ENCODE measurements at places on chromosomes 2 and 18.

- no peak for DNase-seq
Observed at GRCh38 chr18:6639305-6639704, 90.2 kb upstream of the ARHGAP28 start.

DNA sequence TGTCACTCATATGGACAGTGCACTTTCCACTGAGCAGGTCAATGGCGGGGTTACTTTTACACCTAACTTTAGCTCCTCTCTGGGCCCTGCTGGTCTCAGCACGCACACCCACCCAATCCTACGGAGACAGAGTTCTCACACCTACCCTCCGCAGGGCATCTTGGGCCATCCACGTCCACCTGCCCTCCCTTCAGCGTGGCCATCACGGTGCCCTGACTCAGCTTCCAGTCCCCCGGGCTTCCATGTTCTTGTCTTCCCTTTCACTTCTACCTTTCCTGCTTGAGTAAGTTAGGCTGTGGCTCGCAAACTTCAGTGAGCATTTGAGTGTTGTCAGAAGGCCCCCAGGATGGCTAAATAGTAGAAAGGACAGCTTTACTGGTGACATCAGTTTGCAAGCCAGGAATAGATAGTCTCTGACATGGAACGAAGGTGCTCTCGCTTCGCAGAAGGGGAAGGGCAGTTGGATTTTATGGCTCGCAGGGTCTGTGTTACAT is 232.4 kb downstream of the SEPTIN10 start:
- DNase-seq: no peak

GRCh38 chr2:42342061-42342794 is 18.8 kb downstream of the COX7A2L start:
- DNase-seq: peak; percentile 39

DNA sequence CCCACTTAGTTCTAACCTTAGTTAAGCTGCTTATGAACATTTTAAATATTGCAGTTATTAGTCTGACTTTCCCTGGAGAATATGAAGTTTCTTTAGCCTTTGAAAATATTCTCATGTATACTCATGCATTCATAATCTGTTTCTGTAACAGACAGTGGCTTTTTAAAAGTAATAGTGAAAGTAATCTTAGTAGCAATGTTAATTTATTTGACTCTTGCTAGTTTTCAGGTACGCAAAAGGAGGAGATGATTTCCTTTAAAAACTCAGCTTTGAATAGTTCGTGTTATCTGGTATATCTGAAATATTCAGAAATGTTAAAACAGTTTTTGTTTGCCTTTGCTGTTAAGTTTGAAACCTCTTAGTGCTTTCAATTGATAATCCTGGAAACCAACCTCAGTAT is 3.8 kb downstream of the ANKRD12 start:
- DNase-seq: peak; percentile 35

DNA sequence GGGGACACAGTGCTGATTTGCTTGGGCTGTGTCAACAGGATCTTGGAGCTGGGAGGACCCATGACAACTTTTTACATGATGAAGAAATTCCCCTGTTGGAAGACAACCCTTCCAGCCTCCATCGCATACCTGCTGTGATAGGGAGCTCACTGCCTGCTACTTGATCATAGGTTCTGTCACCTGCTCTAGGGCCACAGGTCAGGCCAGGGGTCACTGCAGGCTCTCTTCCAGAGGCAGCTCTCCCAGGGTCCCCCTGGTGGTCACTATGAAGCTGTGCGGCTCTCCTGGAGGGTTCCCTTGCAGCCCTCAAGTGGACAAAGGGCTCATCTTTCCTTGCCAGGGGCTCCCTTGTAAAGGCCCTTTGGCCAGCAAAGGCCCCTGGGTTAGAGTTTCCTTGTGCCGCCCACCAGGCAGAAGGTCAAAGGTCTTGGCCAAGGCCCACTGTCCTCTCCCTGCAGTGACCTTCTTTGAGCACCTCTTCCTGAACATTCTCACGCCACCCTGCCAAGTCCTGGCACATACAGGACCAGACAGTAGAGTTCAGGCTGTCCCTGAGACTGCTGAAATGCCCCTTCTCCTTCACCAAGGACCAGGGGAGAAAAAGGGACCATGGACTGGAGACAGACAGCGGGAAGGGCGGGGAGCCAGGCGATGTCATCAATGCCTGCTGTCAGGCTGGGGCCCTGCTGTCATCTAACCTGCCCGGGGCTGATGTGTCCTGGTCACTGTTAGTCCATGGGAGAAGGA is 345.1 kb downstream of the DYSF start:
- DNase-seq: peak; percentile 19

GRCh38 chr2:101725515-101726192 is 28.1 kb downstream of the MAP4K4 start:
- no peak for DNase-seq

- no peak for DNase-seq
Observed at GRCh38 chr2:18614041-18614440, 24.7 kb upstream of the NT5C1B start.

- no peak for DNase-seq
Observed at GRCh38 chr2:28567061-28567471, 71.2 kb downstream of the PLB1 start.

DNA sequence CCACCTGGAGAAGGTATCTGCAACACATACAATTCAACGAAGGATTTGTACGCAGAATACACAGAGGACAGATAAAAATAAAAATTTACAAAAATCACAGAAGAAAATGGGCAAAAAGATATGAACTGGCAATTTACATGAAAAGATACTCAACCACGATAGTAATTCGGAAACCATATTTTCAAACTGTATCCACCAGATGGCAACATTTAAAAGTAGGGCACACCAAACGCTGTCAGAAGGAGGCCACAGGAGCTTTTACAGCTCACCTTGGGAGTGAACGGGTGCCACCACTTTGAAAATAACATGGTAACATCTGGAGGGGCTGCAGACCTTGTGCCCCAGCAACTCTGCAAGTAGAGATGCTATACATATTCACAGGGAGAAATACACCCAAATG is 9.8 kb downstream of the KIF1A start:
- no peak for DNase-seq

DNA sequence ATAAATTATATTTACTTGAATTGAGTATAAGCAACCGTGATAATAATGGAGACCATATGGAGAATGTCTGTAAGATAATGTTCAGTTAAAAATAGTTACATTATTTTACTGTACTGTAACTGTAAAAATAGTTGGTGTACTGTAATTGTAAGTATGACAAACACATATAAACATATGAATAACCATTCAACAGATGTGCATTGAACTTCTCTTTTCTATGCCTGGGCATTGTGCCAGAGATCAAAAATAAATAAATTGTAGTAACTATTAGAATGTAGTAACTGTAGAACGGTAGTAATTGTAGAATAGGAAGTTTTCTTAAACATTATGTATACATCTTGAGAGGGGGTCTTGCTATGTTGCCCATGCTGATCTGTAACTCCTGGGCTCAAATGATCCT is 287.4 kb upstream of the EPAS1 start:
- DNase-seq: no peak

DNA sequence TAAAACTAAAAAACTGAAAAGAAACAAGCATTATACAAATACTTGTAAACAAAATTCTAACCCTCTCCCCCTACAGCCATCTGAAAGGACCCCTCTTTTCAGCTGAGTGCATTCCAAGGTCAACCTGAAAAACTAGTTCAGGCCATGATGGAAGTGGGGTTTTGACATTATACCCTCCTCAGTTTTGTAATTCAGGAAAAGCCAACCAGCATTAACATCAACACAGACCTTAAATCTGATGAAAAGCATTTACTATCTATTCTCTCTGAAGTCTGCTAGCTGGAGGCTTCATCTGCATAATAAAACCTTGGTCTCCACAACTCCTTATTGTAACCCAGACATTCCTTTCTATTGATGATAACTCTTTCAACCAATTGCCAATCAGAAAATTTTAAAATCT is 302.2 kb downstream of the CNTNAP5 start:
- DNase-seq: no peak

- no peak for DNase-seq
Observed at GRCh38 chr2:155675920-155676319, 656.6 kb downstream of the NR4A2 start.

GRCh38 chr2:239296020-239296932 is 104.5 kb downstream of the HDAC4 start:
- no peak for DNase-seq

DNA sequence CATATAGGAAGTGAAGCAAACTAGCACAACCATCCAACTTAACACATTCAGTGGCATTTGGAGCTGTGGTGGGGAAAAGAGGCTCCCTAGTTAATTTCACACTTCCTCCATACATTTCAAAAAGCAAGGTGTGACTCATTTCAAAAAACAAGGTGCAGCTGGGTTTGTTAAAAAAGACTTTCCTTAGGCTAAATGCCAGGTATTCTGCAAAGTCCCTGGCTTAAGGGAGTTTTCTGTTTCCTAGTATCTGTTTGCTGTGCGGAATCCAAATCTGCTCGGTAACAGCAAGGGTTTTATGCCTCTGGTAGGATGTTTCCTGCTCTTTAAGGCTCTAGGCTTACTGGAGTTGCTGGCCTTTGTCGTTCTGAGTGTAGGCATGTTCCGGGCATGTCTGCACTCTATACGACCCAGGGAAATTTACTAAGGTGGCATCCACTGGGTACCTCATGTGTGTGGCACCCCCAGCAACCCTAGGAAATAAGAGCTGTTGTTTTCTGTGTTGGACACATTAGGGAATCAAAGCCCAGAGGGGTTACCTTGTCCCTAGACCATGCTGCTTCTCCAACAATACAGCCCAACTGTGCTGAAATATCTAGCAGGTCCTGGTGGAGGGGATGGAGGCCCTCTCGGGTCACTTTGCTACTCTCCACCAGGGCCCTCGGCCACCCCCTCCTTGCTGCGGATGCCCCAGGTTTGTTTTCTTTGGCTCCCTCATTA is 634 bp upstream of the MSGN1 start:
- DNase-seq: no peak

- no peak for DNase-seq
Observed at GRCh38 chr18:46452820-46453219, 204.2 kb downstream of the LOXHD1 start.

DNA sequence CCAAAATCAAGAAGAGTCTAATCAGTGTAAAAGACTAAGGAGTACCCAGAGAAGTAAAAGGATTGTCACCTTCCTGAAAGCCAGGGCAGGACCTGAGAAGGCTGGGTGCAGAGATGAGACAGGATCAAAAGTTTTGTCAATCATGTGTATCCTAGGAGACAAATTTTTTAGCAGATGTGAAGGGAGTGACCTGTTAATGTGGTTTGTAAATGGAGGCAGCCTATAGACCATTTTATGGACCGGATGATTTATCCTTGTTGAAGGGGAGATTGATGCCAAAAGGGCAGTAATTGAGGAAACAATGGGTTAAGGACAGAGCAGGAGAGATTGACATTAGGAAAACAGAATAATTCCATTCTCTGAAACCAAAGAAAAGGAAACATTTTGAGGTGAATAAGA is 813 bp downstream of the NDC80 start:
- DNase-seq: peak; percentile 40

GRCh38 chr2:120672526-120673204 is 63.0 kb upstream of the GLI2 start:
- no peak for DNase-seq

GRCh38 chr2:200331061-200331400 is 24.5 kb downstream of the SPATS2L start:
- no peak for DNase-seq

GRCh38 chr18:35491700-35492077 is 6.1 kb downstream of the INO80C start:
- no peak for DNase-seq

GRCh38 chr2:182404975-182405561 is 21.8 kb downstream of the PDE1A start:
- DNase-seq: no peak

- no peak for DNase-seq
Observed at GRCh38 chr2:16663121-16663905, 2.3 kb downstream of the CYRIA start.

GRCh38 chr2:85744741-85745601 is 8.8 kb upstream of the ATOH8 start:
- DNase-seq: no peak

DNA sequence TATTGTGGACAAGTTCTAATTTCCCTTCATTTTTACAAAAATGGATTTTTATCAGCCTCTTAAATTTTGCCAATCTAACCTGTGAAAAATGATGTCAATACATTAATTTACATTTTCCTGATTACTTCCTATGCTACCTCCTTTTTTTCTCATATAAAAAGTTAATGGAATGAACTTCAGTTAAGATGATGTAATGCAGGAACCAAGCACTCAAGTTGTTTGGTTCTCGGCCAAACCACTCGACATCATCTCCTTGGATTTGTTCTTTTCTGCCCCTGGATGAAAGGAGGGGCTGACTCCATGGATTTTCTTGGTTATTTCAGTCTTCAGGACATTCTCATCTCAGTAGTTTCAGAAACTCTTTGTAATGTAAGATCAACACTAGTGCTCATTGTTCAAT is 253.1 kb upstream of the NXPH2 start:
- DNase-seq: no peak

GRCh38 chr2:71735676-71736075 is 282.3 kb downstream of the DYSF start:
- no peak for DNase-seq

- no peak for DNase-seq
Observed at GRCh38 chr2:120510751-120511395, 164.9 kb downstream of the INHBB start.

DNA sequence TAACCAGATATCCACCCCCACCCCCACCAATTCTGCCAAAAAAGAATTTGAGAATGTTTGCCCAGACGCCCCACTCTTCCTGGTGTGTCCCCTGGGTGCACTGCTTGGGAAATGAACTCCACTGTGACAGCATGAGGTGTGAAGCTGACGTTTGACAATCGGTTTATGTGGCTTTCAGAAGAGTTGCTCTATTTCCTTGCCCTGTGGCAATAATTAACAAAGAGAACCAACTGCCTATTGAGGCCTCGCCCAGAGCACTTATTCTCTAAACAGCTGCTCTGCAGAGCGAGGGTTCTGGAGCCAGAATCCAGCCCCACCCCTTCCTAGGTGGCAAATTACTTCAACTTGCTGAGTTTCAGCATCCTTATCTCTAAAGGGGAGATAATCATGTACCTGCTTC is 115.8 kb upstream of the SIX3 start:
- DNase-seq: no peak

- peak; percentile 69 for DNase-seq
Observed at GRCh38 chr2:74267068-74267467, 68.7 kb downstream of the MTHFD2 start.

DNA sequence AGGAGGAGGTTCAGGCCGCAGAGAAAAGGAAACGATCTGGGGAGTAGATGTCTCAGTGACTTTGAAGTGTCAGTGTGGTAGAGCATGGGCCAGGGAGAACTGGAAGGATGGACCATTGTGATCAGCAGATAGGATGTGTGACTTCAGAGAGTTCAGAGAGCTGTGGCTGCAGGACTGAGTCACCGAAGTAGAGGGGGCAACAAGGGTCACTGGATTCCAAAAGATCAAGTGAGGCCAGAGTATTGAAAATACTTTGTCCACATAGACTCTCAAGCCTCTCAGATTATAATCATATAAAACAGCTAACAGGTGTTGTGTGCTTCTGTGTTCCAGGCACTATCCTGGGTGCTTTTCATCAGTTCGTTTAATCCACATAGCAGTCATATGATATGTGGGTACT is 99.4 kb downstream of the CRIM1 start:
- no peak for DNase-seq

- peak; percentile 52 for DNase-seq
Observed at GRCh38 chr18:62452280-62452831, 70.5 kb upstream of the ZCCHC2 start.

Measured in activated CD4-positive, alpha-beta T cell treated with anti-CD3 and anti-CD28 coated beads, Interleukin-2, amount 50 U/mL, for 16 hours (primary cell).